Spinal cord (tissue), 10 donors: ENCODE measurements at places on chromosomes 11 and 22. TPM values are rescaled to one million over a fixed set of nuclear protein-coding genes. Genes with fewer than 3 reads are reported as not detected.

Gene GNB1L
- total RNA-seq = 4.8 TPM

Gene NLRP14
- 2.2 TPM for total RNA-seq

Gene CCDC15
- total RNA-seq = 4.4 TPM

Gene GPHA2
- 3.5 TPM for total RNA-seq

Gene SYCE3
- not detected for total RNA-seq

Gene PATE2
- total RNA-seq = 0.61 TPM

Gene WNT11
- 6.0 TPM for total RNA-seq

Gene RAG1
- 1.3 TPM for total RNA-seq

Gene MMP3
- total RNA-seq = not detected

Gene PRG3
- total RNA-seq = 1.1 TPM

Gene TPBGL
- total RNA-seq = 0.20 TPM

Gene C2CD2L
- total RNA-seq = 12.6 TPM
